NCI-H1092 (cell line): ENCODE measurements at places on chromosomes 16 and 17.

- no peak for DNase-seq
Observed at GRCh38 chr16:50209546-50210265, 56.6 kb downstream of the TENT4B start.

DNA sequence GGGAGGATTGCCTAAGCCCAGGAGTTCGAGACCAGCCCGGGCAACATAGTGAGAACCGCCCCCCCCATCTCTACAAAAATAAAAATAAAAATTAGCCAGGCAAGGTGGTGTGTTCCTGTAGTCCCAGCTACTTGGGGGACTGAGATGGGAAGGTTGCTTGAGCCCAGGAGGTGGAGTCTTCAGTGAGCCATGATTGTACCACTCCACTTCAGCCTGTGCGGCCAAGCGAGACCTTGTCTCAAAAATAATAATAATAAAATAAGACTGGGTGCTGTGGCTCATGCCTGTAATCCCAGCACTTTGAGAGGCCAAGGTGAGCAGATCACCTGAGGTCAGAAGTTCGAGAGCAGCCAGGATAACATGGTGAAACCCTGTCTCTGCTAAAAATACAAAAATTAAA is 11.5 kb downstream of the PDP2 start:
- DNase-seq, result no peak

DNA sequence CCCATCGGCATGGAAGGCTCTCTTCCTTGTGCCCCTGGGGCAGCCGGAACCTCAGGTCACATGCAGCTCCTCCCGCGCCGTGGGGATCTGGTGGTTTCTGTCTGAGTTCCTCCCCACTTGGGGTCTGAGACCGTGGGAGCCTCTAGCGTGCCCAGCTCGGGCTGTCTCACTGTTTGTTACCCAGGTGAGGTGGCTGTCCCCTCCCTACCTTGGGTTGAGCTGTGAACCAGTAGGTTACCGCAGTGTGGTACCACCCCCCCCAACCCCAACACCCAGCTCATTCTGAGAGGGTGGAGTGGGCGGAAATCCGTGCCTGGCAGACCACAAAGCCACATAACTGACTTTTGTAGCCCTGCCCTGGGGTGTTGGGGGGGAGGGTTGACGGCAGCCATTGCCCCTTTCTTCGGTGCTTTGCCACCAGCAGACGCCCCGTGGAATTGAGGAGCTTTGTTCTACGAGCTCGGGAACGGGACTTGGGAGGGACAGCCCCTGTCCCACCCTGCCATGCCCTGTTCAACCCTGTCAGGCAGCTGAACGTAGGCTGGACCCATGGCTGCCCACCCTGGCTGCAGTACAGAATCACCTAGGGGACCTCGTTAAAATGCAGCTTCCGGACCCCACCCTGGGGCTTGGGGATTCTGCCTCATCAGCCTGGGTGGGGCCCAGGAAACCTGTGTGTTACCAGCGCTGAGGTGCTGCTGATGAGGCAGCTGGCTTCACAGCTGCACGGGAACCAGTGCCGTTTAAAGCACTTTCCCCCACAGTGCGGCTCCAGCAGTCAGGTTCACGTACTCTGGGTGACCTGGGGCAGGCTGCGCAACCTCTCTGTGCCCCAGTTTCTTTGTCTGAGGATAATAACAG is 18.5 kb downstream of the RAP1GAP2 start:
- no peak for DNase-seq

- no peak for DNase-seq
Observed at GRCh38 chr17:79543531-79543930, 67.3 kb downstream of the RBFOX3 start.

DNA sequence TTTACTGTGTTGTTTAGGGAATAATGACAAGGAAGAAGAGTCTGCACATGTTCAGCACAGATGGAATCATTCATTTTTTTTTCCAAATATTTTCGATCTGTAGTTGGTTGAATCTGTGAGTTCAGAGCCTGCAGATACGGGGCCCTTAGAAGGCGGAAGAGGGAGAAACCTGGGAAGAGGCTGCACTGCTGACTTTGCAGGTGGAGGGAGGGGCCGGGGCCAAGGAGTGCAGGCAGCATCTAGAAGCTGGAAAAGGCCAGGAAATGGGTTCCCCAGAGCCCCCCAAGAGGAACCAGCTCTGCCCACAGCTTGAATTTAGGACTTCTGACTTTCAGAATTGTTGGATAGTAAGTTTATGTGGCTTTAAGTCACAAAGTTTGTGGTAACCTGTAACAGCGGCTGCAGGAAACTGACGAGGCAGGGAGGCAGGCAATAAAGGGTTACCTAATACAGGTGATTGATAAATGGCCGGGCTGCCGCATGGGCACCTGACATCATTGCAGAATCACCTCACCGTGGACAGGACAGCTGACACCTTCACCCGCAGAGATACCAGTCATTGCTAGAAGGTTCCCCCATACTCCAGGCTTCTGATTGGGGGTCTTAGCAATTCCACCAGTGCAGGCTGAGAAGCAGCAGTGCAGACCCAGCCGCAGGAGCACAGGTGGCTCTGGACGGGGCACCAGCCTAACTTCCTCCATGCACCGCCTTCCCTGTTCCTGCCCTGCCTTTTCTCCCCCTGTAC is 181.3 kb downstream of the IRF8 start:
- DNase-seq, result no peak

DNA sequence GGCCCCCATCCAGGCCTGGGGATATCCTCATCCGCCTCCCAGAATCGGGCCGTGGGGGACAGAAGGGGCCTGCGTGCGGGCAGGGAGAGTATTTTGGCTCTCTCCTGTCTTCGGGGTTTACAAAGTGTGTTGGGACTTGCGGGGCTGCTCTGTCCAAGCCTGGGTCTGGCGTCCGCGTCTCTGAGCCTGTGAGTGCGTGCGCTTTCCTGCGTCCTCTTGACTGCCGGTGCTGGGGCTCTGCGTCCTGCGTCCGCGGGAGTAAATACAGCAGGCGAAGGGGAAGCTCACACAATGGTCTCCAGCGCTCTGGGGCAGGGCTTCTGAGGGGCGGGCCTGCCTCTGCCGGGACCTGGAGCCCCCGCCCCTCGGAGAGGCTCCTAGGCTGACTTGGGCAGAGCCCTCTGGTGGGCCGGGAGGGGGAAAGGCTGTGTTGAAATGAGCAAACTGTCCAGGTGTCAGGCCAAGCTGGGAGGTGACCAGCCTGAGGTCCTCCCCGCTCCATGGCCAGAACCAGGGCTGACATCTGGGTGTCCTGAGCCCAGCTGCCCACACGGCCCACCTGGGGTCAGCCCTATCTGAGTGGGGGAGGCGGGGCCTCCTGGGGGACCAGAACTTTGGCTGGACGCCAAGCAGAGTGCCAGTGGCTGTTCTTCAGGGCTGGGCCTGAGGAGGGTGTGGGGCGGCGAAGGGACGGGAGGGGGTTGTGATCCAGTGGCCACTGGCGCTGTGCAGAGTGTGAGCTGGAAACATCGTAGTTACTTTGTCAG is 233.6 kb downstream of the SEC14L1 start:
- peak; percentile 49 for DNase-seq

DNA sequence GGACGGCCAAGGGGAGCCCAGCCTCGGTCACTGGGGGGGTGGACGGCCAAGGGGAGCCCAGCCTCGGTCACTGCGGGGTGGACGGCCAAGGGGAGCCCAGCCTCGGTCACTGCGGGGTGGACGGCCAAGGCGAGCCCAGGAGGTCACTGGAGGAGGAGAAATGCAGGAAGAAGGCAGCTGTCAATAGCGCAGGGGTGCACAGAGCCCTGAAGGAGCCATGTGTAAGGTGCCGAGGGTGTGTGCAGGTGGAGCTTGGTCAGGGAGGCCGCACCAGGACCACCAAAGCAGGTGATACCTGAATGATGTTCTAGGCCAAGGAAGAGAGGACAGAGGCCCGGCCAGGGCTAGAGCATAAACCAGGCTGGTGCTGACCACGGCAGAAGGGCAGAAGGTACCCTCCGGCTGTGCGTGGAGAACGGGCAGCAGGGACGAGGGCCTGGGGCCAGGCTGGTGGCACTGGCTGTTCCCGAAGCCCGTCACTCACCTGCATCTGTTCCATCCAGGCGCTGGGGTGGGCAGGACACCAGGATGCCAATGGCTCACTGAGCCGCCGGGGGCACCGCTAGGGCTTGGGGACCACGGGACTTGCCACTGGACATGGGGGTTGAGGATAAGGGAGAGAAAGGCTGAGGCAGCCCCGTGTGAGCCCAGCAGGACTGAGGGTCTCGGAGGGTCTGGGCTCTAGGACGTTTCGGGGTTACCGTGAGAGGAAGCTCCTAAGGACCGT is 5.9 kb upstream of the CCDC57 start:
- no peak for DNase-seq
